ENCODE measurements at places on chromosomes 1 and 21.

DNA sequence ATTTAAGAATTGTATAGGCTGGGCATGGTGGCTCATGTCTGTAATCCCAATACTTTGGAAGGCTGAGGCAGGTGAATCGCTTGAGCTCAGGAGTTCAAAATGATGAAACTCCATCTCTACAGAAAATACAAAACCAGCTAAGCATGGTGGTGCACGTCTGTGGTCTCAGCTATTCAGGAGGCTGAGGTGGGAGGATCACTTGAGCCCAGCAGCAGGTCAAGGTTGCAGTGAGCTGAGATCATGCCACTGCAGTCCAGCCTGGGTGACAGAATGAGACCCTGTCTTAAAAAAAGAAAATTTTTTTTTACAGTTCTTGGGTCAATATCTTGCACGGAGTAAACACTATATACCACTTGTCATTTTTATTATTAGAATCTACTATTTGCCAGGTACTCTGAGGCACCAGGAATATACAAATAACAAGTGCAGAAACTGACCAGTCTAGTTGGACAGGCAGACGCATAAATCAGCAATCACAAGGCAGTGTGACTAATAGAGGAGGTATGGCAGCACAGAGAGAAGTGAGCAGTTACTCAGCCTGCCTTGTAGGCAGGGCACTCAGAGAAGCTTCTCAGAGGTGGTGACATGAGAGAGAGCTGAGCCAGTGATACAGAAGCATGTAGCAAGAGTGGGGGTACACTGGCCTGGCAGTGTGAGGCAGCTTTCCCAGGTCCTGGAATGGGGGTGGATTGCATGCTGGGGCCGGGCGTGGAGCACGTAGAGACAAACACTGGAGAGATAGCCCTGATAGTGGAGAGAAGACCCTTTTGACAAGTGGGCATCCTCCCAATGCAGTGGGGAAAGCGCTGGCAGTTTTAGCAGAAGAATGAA is 8.0 kb downstream of the PHLDA3 start:
- DNase-seq, result no peak

DNA sequence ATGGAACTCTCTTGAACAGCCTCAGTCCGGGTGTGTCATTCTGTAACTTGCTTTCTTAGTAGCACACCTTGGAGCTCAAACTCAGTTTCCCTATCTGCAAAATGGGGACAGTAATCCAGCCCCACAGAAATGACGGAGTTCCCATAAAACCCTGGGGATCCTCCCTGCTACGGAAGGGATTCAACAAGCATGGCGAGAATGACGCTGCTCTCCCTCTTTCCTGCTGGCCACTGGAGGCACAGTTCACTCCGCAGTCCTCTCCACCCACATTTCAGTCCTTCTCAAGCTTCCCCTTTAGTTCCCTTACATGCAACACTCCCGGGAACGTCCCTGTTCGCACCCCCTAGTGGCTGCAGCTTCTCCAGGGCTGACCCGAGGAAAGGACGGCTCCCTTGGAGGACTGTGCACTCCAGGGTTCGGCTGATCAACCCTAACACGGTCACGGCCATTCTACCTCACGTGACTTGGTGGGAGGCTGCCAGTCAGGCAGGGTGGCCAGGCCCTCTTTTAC is 20.6 kb downstream of the RUNX3 start:
- no peak for DNase-seq

GRCh38 chr1:26102119-26102518 is 9.5 kb upstream of the PDIK1L start:
- DNase-seq, result no peak

DNA sequence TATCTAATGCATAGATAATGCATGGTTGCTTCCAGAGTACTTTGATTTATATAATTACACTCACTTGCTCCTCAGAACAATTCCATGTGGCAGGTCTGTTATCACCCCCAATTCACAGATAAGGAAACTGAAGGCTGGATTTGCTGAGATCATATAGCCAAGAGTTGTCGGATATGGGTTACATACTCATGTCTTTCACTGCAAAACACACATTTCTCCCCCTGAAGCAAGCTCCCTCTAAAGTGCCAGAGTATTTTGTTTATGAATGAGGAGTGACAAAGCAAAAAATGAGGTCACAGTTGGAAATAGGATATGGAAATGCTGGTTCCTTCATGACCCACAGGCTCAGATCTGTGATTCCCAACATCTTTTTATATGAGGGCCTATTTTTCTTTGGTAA is 134.2 kb downstream of the ROR1 start:
- DNase-seq, result no peak

DNA sequence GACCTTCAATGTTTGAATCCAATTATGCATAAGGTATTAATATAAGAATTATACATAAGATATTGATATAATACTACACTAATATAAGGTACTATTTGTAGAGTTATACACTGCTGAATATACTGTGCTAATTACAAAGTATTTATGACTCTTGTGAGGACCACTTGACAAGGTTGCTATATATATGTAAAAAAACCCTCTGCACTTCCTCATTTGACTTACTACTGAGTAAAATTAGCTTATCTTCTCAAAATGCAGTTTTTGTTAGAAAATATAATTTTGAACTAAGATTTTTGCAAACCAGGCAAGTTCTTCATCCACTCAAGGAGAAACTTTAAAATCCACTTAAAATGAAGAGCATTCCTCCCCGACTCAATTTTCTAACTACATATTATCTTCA is 8.5 kb downstream of the SIKE1 start:
- no peak for DNase-seq

DNA sequence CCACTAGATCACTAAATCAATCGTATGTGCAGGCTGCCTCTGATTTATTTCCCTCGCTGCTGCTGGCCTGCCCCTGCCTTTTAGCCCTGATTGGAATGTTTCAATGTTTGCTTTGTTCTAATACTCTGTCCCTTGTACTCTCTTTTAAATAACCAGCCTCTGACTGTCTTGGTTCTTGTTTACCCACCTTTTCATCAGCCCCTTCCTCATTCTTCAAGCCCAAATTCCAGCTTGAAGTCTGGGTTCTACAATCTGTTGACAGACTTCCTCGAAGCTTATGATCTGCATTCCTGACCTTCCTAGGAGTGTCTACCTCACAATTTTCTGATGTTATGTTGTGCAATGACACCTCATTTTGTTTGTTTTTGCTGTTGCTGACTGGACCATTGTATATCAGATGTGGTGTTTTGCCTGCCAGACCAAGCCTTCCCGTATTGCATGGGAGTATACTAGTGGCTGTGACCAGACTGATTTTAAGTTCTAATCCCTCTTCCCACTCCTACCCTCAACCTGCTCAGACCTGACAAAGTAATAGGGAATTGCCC is 46.6 kb upstream of the APOBEC4 start:
- no peak for DNase-seq

DNA sequence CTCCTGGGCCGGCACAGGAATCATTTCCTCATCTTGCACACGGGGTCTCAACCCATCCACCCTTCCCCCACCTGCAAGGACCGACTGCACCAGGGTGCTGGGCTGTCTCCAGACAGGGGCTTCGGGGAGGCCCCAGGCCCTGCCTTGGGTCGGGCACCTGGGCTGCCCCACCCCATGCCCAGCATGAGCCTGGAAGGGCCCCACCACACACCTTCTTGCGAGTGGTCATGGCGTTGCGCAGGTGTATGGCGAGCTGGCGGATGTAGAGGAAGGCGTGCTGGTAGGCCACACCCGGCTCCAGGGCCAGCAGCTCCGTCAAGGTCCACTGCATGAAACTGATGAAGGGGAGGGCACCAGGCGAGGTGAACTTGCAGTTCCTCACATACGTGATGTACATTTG is 6.9 kb downstream of the NOC2L start:
- DNase-seq, result no peak

- no peak for DNase-seq
Observed at GRCh38 chr1:182348961-182349747, 42.4 kb downstream of the GLUL start.

DNA sequence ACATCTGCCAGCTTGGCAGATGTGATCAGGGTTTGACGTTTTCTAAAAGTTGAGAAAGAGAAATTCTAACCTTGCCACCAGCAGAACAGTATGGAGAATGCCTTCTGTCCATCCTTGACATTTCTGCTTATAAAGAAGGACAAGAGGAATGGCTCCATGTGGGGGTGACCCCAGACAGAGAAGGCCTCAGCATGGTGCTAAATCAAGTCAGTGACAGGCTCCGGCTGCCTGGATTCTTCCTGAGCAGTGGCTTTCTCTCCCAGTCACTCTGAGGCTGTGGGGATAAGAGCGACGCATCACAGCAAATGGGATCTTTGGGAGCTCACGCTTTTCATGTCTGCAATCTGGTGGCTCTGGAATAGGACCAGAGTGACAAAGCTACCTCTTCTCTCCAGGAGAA is 640.2 kb upstream of the CAMK1G start:
- no peak for DNase-seq

GRCh38 chr1:9416506-9416905 is 122.8 kb upstream of the SLC25A33 start:
- DNase-seq, result no peak

DNA sequence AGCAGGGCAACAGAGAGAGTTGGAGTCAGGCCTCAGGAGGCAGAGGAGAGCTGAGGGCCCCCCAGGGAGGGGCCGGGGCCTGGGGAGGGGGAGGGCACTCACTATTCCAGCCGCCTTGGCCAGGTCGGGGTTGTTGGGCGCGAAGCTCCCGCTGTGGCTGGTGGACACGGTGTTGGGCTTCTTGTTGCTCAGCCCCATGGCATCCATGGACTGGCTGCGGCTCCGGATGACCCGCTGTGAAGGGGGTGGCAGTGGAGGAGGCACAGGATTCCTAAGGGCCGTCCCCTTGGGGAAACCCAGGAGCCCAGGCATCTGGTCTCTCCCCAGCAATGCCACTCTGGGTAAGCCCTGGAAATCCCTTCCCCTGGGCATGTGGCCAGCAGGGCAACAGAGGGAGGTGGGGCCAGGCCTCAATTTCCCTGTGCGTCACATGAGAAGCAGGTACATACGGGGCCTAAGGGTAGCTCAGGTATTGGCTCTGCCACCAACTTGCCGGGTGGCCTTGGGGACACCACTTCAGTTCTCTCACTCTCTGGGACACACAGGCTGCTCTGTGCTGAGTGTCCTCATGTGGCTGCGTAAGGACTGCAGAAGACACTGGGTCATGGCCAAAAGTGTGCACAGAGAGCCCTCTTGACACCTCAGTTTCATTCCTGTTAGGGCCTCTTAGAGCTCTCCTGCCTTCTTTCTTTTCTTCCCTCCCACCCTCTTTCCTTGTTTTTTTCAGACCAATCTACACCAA is 63.0 kb downstream of the RAP1GAP start:
- no peak for DNase-seq

- no peak for DNase-seq
Observed at GRCh38 chr1:77388661-77389060, 106.8 kb downstream of the AK5 start.
